ENCODE measurements at places on chromosomes 6 and 20. TPM values are rescaled to one million over a fixed set of nuclear protein-coding genes. Genes with fewer than 3 reads are reported as not detected.

GRCh38 chr6:7144872-7145584 lies 37.3 kb downstream of the RREB1 start:
- H3K36me3 ChIP-seq = no peaks in the 10 kb centered on the region
- H3K27ac ChIP-seq = peak overlapping the region; percentile 84
- peak; percentile 48 for DNase-seq

DNA sequence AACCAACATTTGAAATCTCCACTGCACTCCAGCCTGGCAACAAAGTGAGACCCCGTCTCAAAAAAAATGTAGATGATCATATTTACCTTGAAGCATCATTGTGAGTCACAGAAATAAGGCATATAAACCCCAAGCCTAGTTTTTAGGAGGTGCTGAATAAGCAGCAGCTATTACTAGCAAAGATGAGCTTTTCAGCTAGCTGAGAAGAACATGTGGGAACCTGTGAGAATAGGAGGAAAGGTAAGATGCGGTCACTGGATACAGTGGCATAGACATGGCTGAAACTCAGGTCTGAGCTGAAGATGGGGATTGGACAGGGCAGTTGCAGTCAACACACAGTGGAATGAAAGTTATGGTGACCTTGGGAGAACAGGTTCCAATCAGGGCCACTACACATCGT lies 284.3 kb upstream of the IRAK1BP1 start:
- peaks cover 11% of the 10 kb centered on the region for H3K4me1 ChIP-seq
- no peak overlapping the region for H3K27ac ChIP-seq
- no peaks in the 10 kb centered on the region for H3K36me3 ChIP-seq
- H3K27me3 ChIP-seq = no peaks in the 10 kb centered on the region
- H3K4me3 ChIP-seq = no peak overlapping the region
- DNase-seq = no peak

Gene MYLK2
- total RNA-seq = not detected

DNA sequence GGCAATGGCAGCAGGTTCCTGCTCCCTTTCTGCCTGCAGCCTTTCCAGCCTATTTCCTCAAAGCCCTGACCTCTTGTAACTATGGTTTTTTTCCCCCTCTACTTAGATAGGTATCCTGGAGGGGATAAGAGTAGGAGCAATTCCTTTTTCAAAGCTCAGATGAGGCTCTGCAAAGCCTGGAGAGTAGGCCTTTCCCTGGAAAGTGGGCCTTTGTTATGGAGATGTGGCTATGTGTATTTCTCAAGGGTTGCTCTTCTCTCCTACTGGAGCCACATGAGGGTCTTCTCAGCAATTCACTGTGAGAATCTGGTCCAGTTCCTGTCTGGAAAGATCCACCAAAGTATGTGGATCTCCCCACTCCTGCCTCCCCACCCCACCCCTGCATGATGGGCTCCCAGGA lies 96.0 kb downstream of the DTD1 start:
- H3K27me3 ChIP-seq = no peaks in the 10 kb centered on the region
- peak overlapping the region; percentile 35 for H3K27ac ChIP-seq
- peaks cover 22% of the 10 kb centered on the region for H3K4me1 ChIP-seq
- H3K36me3 ChIP-seq = no peaks in the 10 kb centered on the region

DNA sequence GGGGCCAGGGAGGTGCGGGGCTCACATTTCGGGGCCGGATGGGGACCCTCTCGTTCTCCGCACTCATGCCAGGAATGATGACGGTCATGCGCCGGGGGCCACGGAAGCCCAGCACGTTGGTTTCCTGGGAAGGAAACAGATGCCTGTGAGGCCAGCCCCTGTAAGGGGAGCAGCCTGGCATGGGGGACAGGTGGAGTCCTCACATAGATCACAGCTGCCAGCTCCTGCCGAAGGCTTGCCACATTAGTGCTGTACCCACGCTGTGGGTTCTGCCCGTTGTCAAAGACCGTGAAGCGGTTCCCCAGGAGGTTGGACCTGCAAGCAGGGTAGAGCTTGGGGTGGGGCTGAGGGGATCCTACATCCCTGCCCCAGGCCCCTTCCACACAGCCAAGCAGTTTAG lies 6.7 kb upstream of the TEAD3 start:
- peaks cover 21% of the 10 kb centered on the region for H3K27me3 ChIP-seq
- peaks cover 46% of the 10 kb centered on the region for H3K4me1 ChIP-seq
- no peak overlapping the region for H3K27ac ChIP-seq
- DNase-seq = no peak
- H3K4me3 ChIP-seq = no peak overlapping the region

Gene WFDC10A
- total RNA-seq = not detected

DNA sequence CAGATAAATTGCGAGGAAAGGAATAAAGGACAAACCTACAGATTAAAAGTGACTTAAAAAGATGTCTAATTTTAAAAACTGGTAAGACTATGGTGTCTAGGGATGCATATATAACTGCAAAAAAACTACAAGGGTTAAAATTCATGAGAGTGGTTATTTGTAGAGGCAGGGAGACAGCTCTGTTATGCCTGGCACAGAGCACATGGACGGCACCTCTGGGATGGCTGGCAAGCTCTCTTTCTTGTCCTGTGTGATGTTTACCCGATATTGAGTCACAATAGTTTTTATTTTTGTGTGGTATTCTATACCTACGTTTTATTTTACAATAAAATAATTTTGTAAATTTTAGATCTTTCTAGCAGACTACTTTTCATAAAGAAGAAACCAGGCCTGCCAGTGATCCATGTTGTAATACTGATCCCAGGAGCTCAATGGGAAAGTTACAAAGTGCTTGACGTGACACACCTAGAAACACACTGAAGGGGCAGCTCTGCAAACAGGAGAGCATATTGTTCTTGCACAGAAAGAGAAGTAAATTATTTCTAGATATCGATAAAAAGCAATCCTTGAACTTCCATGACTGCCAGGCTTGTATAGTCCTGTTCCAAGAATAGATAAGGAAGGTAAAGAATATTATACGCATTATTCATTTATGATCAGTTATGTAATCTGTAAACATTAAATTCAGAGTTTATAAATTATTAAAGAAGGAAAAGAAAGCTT lies 290.0 kb downstream of the PTPRK start:
- H3K27ac ChIP-seq = no peak overlapping the region
- H3K27me3 ChIP-seq = no peaks in the 10 kb centered on the region
- H3K4me3 ChIP-seq = no peak overlapping the region
- no peaks in the 10 kb centered on the region for H3K36me3 ChIP-seq
- DNase-seq = no peak
- H3K4me1 ChIP-seq = no peaks in the 10 kb centered on the region

- H3K27ac ChIP-seq = no peak overlapping the region
- no peak for DNase-seq
These were observed 23.7 kb upstream of the QKI start for GRCh38 chr6:163390770-163391169.

Gene CAGE1
- 0.07 TPM for total RNA-seq

GRCh38 chr6:29958921-29959320 lies 16.6 kb downstream of the HLA-A start:
- H3K27me3 ChIP-seq = no peaks in the 10 kb centered on the region
- H3K4me1 ChIP-seq = peaks cover 5% of the 10 kb centered on the region
- no peak for DNase-seq
- H3K27ac ChIP-seq = no peak overlapping the region
- no peak overlapping the region for H3K4me3 ChIP-seq
- H3K36me3 ChIP-seq = no peaks in the 10 kb centered on the region

DNA sequence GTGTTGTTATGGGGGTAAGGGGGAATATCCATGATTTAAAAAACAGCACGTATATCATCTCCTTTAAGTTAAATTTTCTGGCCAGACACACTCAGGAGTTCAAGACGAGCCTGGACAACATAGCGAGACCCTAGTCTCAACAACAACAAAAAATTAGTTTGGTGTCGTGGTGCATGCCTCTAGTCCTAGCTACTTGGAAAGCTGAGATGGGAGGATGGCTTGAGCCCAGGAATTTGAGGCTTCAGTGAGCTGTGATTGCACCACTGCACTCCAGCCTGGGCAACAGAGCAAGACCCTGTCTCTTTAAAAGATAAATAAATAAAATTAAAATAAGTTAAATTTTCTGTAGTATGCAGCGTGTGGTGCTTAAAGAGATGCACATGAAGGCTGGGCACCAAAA lies 31.5 kb upstream of the SRSF6 start:
- H3K4me1 ChIP-seq = no peaks in the 10 kb centered on the region
- H3K27ac ChIP-seq = no peak overlapping the region
- H3K27me3 ChIP-seq = no peaks in the 10 kb centered on the region

DNA sequence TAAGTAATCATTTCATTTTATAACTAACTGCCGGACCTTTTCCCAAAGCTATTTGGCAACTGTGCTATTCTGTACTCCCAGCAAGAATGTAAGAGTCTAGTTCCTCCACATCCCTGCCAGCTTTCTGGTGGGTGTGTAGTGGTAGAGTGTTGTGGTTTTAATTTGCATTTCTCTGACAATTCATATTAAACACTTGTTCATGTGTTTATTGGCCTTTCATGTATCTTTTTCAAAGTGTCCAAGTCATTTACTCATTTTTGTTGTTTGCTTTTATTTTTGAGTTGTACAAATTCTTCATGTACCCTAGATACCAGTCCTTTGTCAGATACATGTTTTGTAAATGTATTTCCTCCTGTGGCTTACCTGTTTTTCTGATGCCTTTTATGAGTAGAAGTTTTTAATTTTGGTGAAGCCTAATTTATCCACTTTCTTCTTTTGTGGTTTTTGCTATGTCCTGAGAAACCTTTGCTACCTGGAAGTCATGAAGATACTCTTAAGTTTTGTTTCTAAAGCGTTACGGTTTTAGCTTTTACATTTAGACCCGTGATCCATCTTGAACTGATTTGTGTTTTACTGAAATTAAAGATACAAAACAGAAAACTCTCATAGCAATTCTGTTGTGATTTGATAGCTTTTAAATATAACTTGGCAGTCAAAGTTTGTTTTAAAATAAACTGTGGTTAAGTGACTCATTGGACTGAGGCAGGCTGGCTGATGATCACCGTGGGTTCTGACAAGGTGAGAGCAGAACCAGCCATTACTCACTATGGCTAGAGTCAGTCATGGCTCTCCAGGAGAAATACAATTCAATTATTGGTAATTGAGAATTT lies 8.0 kb downstream of the MYLIP start:
- no peaks in the 10 kb centered on the region for H3K27me3 ChIP-seq
- no peak overlapping the region for H3K27ac ChIP-seq
- peaks cover 16% of the 10 kb centered on the region for H3K36me3 ChIP-seq

Gene OOEP
- total RNA-seq = not detected

DNA sequence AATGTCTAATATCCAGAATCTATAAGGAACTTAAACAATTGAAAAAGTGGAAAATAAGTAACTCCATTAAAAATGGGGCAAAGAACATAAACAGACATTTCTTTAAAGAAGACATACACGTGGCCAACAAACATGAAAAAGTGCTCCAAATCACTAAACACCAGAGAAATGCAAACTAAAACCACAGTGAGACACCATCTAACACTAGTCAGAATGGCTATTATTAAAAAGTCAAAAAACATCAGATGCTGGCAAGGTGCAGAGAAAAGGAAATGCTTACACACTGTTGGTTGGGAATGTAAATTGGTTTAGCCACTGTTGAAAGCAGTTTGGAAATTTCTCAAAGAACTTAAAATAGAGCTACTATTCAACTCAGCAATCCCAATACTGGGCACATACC lies 169.2 kb upstream of the MANEA start:
- no peaks in the 10 kb centered on the region for H3K27me3 ChIP-seq
- no peak overlapping the region for H3K4me3 ChIP-seq
- DNase-seq = no peak
- H3K27ac ChIP-seq = no peak overlapping the region
- H3K4me1 ChIP-seq = no peaks in the 10 kb centered on the region

DNA sequence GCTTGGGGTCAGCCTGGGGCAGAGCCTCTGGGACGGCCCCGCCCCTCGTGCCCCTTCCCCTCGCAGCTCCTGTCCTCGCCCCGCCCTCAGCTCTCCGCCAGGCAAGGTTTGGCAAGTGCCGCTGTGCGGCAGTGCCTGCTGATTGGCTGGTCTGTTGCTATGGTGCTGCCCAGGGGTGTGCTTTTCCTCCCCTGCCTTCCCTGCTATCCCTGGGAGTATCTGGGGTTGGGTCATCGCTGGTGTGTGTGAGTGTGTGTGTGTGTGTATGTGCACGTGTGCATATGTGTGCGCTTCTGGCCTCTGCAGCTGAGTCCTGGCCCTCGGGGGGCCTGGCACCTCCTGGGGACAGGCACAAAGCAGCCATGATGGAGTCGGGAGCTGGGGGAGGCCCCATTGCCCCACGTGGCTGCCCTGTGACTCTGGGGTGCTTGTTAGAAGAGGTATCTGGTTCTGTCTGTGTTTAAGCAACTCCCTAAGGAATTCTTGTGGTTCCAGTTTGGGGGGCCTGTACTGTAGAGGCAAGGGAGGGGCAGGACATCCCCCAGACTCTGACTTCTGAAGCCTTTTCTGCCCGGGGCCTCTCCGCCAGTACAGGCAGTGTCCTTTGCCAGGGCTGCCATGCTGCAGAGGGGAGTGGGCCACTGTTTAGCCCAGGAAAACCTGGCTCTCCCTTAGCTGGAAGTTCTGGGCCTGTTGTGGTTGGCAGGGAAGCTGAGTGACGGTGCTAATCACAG lies 6.9 kb downstream of the RTEL1 start:
- H3K4me3 ChIP-seq = no peak overlapping the region
- H3K27me3 ChIP-seq = no peaks in the 10 kb centered on the region
- peak; percentile 64 for DNase-seq
- no peaks in the 10 kb centered on the region for H3K36me3 ChIP-seq
- H3K4me1 ChIP-seq = no peaks in the 10 kb centered on the region

Gene ERVFRD-1
- total RNA-seq = not detected

DNA sequence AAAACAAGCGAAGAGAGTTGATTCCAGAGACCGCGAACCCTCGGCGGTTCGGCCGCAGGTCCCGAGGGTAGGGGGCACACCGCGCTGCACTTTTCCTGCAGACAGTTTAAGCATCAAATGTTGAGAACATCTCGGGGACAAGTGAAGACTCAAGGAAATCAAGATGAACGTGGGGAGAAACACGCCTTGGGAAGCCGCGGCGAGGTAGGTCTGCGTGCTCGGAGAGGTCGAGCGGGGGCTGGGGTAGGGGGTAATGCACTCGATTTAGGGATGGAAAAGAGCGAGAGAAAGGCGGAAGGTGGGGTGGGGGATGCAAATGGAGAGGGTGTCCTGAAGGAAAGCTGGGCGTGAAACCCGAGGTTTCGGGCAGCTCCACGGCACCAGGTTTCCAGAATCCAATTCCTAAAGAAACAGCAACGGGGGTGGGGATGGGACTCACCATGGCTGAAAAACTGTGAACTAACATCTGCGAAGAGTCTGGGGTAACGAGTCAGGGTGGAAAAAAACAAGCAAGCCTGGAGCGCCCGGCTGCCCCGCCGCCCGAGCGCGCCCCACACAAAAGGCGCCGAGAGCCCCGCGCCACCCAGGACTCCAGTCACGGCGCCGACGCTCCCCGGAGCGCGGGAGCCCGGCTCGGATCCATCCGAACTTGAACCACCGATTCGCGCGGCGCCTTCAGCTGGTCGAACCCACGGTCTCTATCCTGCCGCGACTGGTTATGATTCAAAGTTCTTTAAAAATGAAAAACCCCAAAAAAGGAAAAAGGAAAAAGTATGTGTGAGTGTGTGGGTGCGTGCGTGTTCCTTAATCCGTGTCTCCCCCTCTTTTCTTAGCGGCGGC lies 3.5 kb downstream of the TFAP2A start:
- H3K27ac ChIP-seq = no peak overlapping the region
- peaks cover 98% of the 10 kb centered on the region for H3K27me3 ChIP-seq
- DNase-seq = peak; percentile 68
- no peaks in the 10 kb centered on the region for H3K36me3 ChIP-seq
- H3K4me1 ChIP-seq = peaks cover 75% of the 10 kb centered on the region

Gene SLC22A2
- total RNA-seq = 0.35 TPM

GRCh38 chr20:57680934-57681914 lies 28.6 kb downstream of the PMEPA1 start:
- DNase-seq = no peak
- H3K36me3 ChIP-seq = no peaks in the 10 kb centered on the region
- H3K27me3 ChIP-seq = no peaks in the 10 kb centered on the region
- 0 out of 2 replicates have a peak overlapping the region, but pooled peaks have one; percentile 45 for H3K27ac ChIP-seq
- H3K4me3 ChIP-seq = no peak overlapping the region

- H3K27me3 ChIP-seq = no peaks in the 10 kb centered on the region
- H3K27ac ChIP-seq = no peak overlapping the region
- H3K4me3 ChIP-seq = no peak overlapping the region
These were observed 37.7 kb upstream of the PXDC1 start for GRCh38 chr6:3789018-3789895.
